Left lung (tissue), 14 donors: ENCODE measurements at places on chromosomes 1 and 21. TPM values are rescaled to one million over a fixed set of nuclear protein-coding genes. Genes with fewer than 3 reads are reported as not detected.

DNA sequence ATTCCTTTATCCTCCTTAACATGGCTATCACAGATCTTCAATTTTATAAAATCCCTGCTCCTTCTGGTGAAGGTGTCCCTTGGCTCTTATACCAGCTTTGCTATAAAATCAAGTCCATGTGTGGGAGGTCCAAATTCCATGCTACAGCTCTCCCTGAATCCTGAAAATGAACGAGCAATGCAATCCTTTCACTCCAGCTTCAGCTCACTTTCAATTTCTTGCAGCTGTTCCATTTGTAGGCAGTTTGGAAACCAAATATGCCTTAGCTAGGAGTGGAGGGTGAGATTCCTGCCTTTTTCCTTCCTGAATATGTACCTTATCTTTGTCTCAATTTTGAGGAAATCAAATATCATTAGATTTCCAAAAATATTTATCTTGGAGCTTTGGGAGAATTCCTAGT, 402.6 kb downstream of the TTLL7 start:
- no peaks in the 10 kb centered on the region for H3K4me1 ChIP-seq
- DNase-seq: no peak
- H3K36me3 ChIP-seq: no peaks in the 10 kb centered on the region
- H3K27me3 ChIP-seq: no peaks in the 10 kb centered on the region
- H3K27ac ChIP-seq: no peak overlapping the region

DNA sequence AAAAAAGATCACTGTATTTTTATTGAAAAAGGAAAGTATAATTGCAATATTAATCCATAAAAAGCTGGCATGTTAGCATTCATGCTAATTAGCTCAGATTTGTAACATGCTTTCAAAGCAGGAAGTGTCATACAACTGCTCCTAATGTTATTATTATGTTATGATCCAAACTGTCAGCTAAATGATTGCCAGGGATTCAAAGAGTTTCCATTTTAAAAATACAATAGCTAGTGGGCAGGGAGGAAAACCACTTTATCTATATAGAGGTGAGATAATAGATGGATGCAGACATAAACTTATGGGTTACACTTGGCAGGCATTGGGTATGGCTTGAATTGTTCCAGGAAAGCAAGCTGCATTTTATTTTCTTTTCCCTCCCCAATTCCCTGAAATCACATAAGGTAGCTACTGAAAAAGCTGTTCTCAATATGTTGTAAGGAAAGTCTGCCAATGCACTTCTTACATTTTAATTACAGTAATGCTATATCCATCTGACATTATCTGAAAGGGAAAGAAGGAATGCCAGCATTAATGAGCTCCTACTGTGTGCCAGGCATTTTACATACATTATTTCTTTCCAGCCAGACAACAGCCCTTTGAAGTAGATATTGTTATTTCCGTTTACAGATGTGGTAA, 9.8 kb upstream of the MYSM1 start:
- H3K4me3 ChIP-seq: no peak overlapping the region
- H3K4me1 ChIP-seq: peaks cover 7% of the 10 kb centered on the region
- no peak for DNase-seq

DNA sequence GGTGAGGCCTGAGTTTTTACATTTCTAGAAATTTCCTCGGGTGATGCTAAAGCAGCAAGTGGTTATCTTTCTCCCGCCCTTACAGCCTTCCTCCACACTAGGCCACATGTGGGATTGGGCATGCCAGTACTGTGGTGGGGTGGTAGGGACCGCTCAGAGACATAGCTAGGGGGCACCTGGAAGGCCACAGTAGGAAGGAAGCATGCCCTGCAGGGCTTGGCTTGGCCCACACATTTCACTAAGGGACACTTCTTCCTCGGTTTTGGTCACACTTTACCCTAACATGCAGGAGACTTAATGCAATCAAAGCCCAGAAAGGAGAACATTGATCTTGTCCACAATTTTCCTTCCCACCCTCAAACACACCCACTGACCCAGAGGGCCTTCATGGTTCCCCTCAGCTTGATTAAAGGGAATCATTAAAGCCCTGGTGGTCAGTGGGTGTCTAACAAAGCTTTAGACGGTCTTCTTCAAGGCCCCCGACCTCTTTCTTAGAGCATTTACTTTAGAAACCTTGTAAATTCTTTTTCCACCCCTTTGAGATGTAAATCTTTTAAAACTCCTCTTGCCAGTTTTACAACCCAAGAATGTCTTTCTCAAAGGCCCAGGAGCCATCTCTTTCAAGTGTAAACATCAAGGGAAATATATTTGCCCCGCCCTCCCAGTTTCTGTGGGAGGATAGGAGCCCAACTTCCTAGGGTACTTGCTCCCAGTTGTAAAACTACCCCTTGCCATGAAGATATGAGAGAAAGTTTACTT, 246.4 kb upstream of the PTBP2 start:
- DNase-seq: no peak
- no peaks in the 10 kb centered on the region for H3K4me1 ChIP-seq
- H3K27ac ChIP-seq: no peak overlapping the region
- H3K36me3 ChIP-seq: no peaks in the 10 kb centered on the region
- no peaks in the 10 kb centered on the region for H3K27me3 ChIP-seq

The GBP1 gene
- polyA plus RNA-seq: 43.1 TPM

GRCh38 chr1:27858949-27859576, 13.3 kb upstream of the THEMIS2 start:
- no peaks in the 10 kb centered on the region for H3K36me3 ChIP-seq
- H3K4me1 ChIP-seq: peaks cover 48% of the 10 kb centered on the region
- H3K27me3 ChIP-seq: no peaks in the 10 kb centered on the region
- H3K4me3 ChIP-seq: no peak overlapping the region

- no peak overlapping the region for H3K27ac ChIP-seq
- no peaks in the 10 kb centered on the region for H3K27me3 ChIP-seq
- no peaks in the 10 kb centered on the region for H3K36me3 ChIP-seq
- no peak for DNase-seq
- H3K4me3 ChIP-seq: no peak overlapping the region
Observed at GRCh38 chr1:205645519-205645918, 13.7 kb upstream of the ELK4 start.

GRCh38 chr1:202809597-202810159, 1.1 kb upstream of the PCAT6 start:
- no peak for DNase-seq
- peak overlapping the region; percentile 84 for H3K4me3 ChIP-seq
- no peaks in the 10 kb centered on the region for H3K36me3 ChIP-seq
- peak overlapping the region; percentile 78 for H3K27ac ChIP-seq

DNA sequence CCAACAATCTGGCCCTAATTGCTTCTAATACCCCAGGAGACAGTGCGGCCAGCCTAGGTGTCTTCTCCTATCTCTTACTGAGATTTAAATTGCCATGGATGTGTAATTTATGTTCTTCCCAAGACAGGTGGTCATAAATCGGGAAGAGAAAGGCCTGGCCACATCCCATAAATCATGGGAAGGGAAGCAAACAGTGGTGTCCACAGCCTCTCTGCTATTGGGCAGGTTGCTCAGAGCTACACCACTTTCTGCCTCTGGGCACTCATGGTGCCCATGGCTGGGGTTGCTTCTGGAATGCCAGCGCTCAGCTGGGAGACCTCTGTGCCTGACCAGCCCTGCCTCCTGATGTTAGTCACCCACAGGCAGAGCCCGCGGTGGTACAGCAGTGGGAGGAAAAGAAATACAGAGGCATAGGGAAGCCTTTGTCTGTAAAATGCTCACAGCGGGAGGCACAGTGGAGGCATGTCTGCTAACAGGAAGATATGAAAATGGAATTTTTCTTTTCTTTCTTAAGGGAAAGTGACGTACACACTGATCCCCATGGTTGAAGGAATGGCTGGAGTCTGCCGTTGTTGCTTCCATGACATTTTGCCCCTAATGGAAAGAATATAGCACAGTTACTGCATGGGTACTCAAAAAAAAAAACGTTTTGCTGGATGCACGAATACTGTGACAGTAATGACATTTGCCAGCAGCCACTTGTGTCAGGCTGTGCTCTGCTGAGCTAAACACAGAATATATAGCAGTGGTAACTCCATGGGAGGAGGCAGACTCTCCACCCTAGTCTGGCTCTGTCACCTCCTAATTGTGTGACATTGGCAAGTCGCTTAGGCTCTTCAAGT, 21.9 kb downstream of the MTARC1 start:
- H3K4me3 ChIP-seq: no peak overlapping the region
- H3K27me3 ChIP-seq: no peaks in the 10 kb centered on the region
- H3K36me3 ChIP-seq: no peaks in the 10 kb centered on the region
- no peak overlapping the region for H3K27ac ChIP-seq

The FASLG gene
- 0.37 TPM for polyA plus RNA-seq

DNA sequence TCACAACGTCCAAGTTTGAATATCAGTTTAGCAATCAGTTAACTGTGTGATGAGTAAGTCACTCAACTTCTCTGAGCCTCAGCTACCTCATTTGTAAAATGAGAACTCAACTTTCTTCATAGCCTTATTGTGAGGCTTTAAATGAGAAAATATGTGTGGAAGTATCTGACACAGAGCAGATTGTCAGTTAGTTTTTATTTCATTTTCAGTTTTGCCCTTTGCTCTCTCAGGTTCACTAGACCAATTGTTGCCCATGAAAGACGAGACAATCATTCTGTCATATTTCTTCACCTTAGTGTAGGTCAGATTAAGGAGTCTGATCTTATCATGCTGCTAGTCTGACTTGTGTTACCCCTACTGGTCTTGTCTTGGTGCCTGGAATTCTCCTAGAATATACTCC, 232.8 kb upstream of the PTBP2 start:
- H3K27ac ChIP-seq: no peak overlapping the region
- H3K4me1 ChIP-seq: no peaks in the 10 kb centered on the region
- H3K36me3 ChIP-seq: no peaks in the 10 kb centered on the region
- DNase-seq: no peak

GRCh38 chr21:33433425-33434114, 30.4 kb downstream of the IFNGR2 start:
- no peak for DNase-seq
- H3K27ac ChIP-seq: peak overlapping the region; percentile 83
- H3K4me3 ChIP-seq: no peak overlapping the region
- no peaks in the 10 kb centered on the region for H3K27me3 ChIP-seq
- H3K4me1 ChIP-seq: peaks cover 66% of the 10 kb centered on the region

The GPATCH2 gene
- 22.8 TPM for polyA plus RNA-seq

The PGLYRP4 gene
- polyA plus RNA-seq: not detected

GRCh38 chr1:48668339-48668738, 108.4 kb downstream of the BEND5 start:
- no peaks in the 10 kb centered on the region for H3K27me3 ChIP-seq
- no peak overlapping the region for H3K27ac ChIP-seq
- no peak for DNase-seq
- H3K4me3 ChIP-seq: no peak overlapping the region
- no peaks in the 10 kb centered on the region for H3K36me3 ChIP-seq

DNA sequence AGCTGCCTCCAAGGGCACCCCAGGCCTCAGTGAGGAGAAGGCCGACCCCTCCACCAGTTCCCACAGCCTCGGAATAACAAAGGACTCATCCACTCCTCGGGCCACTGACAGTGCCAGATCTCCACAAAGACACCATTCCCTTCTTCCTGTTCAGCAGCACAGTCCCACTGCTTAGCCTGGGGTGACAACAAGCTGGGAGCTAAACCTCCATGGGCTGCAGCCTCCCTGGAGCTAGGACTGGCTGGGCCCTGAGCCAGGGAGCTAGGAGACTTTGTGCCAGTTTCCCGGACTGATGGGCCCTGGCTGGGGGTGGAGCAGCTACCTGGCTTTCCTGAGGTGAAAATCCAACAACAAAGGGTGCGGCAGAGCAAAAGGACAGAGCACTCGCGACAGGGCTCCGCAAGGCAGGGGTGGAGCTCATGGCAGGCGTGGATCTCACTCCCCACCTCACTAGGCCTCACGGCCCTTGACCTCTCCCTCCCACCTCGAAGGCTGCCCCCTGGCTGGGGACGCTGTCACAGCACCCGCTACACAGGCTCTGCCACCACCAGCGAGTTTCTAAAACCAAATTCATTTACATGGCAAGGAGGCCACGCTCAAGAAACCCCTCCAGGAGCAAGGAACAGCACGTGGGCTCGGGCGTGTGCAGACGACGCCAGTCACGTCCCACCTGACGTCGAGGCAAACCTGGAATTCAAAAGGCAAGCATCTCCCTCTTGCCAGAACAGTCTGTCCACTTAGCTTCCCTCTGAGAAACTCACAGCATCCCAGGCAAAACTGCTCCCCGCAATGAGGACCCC, 13.8 kb downstream of the SLC35E2B start:
- no peak overlapping the region for H3K4me3 ChIP-seq
- peaks cover 4% of the 10 kb centered on the region for H3K36me3 ChIP-seq
- no peaks in the 10 kb centered on the region for H3K27me3 ChIP-seq

DNA sequence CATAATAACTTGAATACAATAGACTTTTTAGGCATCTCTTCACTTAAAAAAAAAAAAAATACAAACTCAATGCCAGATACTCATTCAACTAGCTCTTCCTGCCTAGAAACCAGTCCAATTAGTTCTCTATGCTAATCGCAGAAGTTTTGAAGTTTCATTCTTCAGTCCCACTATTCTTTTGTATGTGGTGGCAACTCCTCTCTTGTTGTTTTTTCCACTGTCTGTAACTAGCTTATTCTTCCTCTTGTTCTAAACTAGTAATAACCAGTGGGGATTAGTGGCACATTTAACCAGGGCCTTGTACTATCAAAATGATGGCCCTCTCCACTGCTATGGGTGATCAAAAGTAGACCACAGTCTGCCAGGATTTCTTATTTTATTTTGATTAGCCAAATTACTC, 52.5 kb downstream of the SELENOF start:
- no peak overlapping the region for H3K4me3 ChIP-seq
- H3K36me3 ChIP-seq: no peaks in the 10 kb centered on the region
- no peaks in the 10 kb centered on the region for H3K4me1 ChIP-seq

The RAB3B gene
- polyA plus RNA-seq: 0.42 TPM

The MAP3K21 gene
- 28.1 TPM for polyA plus RNA-seq

DNA sequence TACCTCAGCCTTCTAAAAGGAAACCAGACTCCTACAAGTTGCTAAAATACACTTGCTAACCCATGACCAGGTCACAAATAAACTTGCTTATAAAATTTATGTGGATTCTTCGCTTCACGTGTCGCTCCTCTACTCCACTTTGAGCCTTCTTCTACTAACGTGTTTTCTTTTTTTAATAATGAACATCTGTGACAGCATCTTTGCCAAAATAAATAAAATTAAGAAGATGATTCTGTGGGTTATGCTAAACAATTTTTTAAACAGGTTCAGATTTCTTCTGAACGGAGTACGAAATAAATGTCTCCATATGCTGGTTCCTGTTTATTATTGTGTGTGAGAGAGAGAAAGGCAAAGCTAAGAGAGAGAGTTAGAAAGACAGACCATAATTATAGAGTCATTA, 735.8 kb downstream of the LTN1 start:
- no peaks in the 10 kb centered on the region for H3K4me1 ChIP-seq
- H3K36me3 ChIP-seq: no peaks in the 10 kb centered on the region
- H3K4me3 ChIP-seq: no peak overlapping the region
- no peaks in the 10 kb centered on the region for H3K27me3 ChIP-seq

- no peaks in the 10 kb centered on the region for H3K4me1 ChIP-seq
- H3K36me3 ChIP-seq: no peaks in the 10 kb centered on the region
- H3K27me3 ChIP-seq: no peaks in the 10 kb centered on the region
- H3K4me3 ChIP-seq: no peak overlapping the region
- no peak overlapping the region for H3K27ac ChIP-seq
Observed at GRCh38 chr1:43038232-43038935, 79.7 kb upstream of the SLC2A1 start.
